ENCODE measurements at places on chromosomes 5 and 9.

GRCh38 chr5:180583738-180584137, 7.6 kb downstream of the SCGB3A1 start:
- no peak for DNase-seq

DNA sequence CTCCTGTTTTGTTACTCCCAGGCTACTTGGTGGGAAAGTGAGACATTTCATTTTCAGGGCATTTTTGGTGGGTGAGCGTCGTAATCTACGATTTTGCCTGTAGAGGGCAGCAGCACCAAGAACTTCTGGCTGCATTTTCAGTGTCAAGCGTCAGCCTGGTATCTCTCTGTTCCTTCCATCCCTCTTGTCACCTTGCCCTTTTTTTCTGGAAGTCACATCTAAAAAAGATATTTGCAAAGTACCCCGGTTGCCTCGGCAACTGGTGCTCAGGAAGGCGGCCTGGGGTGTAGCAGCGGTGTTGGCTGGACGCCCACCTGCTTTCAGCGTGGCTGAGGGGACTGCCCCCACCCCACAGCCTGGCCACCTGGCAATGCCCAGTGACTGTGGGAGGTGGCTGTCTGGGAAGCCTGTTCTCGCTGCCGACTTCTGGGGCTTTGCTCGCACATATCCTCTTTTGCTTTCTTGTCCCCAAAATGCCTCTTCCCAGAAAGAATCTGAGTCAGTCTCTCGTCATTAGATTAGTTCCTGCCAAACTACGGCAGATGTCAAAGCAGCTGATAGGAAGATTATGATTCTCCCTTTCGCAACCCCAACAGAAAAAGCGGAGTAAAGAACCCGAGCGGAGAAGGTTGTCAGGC, 84.5 kb downstream of the ACER2 start:
- peak; percentile 51 for DNase-seq

DNA sequence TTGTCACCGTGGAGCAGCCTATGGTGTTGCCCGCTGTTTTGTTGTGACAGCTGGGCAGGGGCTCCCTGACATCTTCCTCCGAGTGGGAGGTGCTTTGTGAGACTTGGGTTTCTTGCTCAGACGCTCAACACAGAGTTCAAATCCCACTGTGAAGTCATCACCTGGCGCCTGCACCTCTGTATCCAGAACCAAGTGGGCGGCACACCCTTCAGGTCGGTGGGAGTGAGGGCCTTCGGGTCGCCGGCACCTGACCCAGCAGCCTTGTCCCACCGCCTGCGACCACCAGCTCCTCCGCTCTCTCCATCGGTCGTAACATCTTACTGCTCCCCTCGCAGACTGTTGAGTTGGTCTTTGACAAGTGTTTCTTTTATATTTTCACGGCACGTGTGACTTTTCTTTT, 37.6 kb upstream of the EXOC3 start:
- no peak for DNase-seq

DNA sequence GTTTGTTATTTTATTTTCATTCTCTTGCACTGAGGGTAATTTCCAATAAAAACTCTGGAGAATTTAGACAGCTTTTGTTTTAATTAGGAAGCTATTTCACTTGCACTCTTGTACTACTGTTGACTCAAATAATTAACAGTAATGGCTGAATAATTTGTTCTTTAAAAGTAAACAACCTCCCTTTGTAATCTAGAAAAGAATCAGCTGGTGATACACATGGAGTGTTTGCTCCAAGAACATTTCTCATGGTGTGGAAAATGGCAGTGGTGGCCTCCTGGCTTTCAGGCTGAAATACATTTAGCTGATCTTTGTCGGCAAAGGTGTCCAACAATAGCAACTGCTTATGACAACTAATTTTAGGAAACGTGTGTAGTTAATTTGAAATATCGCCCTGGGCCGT, 129.4 kb downstream of the C9orf152 start:
- DNase-seq: no peak

DNA sequence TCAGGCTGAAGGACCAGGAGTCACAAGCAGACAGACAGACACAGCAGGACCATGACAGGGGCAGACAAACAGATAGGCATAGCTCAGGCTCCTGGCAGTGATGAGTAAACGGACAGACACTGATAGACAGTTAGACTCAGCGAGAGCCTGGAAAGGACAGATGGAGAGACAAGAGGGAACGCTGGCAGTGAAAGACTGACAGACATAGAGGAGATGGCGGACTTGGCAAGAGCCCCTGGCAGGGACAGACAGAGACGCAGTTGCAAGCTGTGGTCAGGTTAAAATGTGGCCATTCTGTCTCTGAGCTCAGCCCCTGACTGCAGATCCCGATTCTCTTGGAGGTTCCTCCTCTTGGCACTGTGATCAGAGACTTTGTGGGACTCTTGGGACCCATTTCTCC, 13.6 kb downstream of the CSF2 start:
- DNase-seq: no peak

GRCh38 chr9:70798018-70798417, 323.4 kb downstream of the TRPM3 start:
- no peak for DNase-seq

- DNase-seq: no peak
These were observed 26.0 kb downstream of the ADAMTSL1 start for GRCh38 chr9:18499980-18500379.

- DNase-seq: no peak
These were observed 363.4 kb downstream of the EBF1 start for GRCh38 chr5:158736150-158736870.

DNA sequence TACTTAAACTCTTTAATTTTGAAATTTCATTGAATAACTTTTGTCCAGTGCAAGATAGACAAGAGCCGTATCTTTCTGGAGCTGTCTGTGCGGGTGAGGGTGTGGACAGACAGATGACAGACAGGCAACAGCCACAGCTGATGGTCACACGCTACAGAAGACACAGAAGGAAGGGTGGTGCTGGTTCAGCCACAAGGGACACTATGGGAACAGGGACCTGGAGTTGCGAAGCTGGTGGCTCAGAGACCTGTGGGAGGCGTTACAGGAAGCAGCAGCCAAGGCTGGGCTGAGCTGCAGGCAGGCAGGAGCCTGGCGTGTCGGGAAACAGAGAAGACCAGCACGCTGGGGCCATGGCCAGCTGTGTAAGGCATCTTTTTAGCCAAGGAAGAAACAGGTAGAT, 104.4 kb downstream of the WNK2 start:
- no peak for DNase-seq

- no peak for DNase-seq
These were observed 4.0 kb downstream of the MEF2C start for GRCh38 chr5:88878976-88879375.

- no peak for DNase-seq
These were observed 390.3 kb upstream of the MEF2C start for GRCh38 chr5:89273289-89273688.

Measured in D721Med (cell line).